ENCODE measurements at places on chromosomes 1 and 21. TPM values are rescaled to one million over a fixed set of nuclear protein-coding genes. Genes with fewer than 3 reads are reported as not detected.

CYYR1 gene
- total RNA-seq, result 15.9 TPM

CR1L gene
- total RNA-seq, result not detected

TIAM1 gene
- total RNA-seq, result 81.5 TPM

OR10J1 gene
- not detected for total RNA-seq

CRYBG2 gene
- 47.8 TPM for total RNA-seq

RHD gene
- total RNA-seq, result not detected

CFAP45 gene
- total RNA-seq, result 2.1 TPM

OLIG2 gene
- total RNA-seq, result not detected

RGSL1 gene
- not detected for total RNA-seq

RNF19B gene
- total RNA-seq, result 43.1 TPM

S100B gene
- 13.2 TPM for total RNA-seq

DIRAS3 gene
- total RNA-seq, result 2.3 TPM

TINAGL1 gene
- 64.6 TPM for total RNA-seq

LIN28A gene
- total RNA-seq, result not detected

VWA5B1 gene
- total RNA-seq, result not detected

PRMT2 gene
- total RNA-seq, result 106 TPM

TTC24 gene
- total RNA-seq, result not detected

CFHR1 gene
- 1.8 TPM for total RNA-seq

IFNGR2 gene
- total RNA-seq, result 55.0 TPM

ASPM gene
- total RNA-seq, result 3.6 TPM

CRYAA gene
- not detected for total RNA-seq

SERINC2 gene
- total RNA-seq, result 95.6 TPM

GPR61 gene
- total RNA-seq, result not detected

NPR1 gene
- total RNA-seq, result 8.4 TPM

RBP7 gene
- 34.0 TPM for total RNA-seq

AMIGO1 gene
- total RNA-seq, result 6.6 TPM

DTL gene
- 4.8 TPM for total RNA-seq

APCS gene
- not detected for total RNA-seq

ATP1A2 gene
- total RNA-seq, result 4.3 TPM

AUNIP gene
- 0.49 TPM for total RNA-seq

ABCD3 gene
- 27.6 TPM for total RNA-seq
